ENCODE measurements at places on chromosomes 2 and 18.

- no peak for DNase-seq
Observed at GRCh38 chr2:627340-627709, 49.9 kb downstream of the TMEM18 start.

DNA sequence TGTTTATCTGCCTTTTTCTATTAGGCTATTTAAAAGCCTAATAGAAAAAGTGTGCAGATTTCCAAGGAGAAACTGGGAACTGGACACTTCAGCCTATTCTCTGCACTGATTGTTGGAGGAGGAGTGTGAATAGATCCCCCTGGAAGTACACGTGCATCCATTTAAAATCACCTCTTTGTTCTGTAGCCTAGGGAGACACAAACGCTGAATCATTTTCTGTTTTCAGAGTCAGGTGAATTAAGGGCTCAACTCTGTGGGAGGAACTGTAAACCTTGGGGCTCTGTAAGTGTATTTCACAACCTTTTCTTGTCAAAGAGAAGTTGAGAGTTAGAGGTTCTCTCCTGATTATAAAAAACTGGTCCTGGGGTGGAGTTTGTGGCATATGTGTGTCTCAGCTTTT, 159.7 kb downstream of the SPAG16 start:
- DNase-seq = no peak

DNA sequence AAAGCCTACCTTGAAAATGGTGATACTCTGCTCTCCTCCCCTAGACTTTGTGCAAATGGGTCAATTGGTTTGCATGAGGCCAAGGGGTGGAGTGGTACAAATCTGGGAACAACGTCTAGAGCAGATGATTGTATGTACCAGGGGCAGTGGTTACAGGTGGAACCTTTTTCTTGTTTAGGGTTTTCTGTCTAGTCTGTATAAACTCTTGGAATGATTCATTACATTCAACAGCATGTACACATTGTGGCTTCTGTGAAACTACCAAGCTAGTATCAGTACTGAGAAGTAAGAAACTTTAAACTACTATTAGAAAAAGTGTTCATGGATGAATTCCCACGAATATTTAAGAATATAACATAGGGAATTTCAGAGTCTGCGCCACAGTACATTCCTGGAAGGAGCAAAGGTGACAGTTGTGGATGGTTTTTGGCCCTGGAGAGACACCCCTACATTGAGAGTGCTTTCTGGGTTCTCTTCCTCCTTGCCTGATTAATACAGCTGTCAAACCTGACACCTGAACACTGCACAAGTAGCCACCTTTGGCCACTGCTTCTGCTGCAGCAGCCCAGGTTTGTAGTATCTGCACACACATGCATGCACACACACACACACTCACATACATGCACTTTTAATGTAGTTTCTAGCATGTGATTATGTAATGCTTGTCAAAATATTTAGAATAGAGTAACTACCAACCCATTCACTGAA, 30.0 kb downstream of the CFAP221 start:
- no peak for DNase-seq

- DNase-seq = peak; percentile 15
Observed at GRCh38 chr18:59357928-59358327, 1.1 kb downstream of the LMAN1 start.

GRCh38 chr2:2828774-2829368, 497.8 kb upstream of the MYT1L start:
- no peak for DNase-seq

DNA sequence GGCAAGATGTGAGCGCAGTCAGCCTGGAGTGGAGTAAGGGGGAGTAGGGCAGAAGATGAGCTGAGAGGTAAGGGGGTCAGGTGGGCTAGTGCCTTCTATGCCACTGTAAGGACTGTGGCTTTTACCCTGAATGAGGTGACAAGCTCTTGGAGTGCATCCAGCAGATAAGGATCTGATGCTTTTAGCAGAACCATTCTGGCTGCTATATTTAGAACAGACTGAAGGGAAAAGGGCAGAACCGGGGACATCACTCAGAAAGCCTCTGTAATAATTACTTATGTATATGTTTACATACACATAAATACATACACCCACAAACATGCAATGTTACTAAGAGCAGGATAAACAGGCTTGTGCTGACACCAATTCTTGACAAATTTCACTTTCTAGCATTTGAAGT, 124.8 kb downstream of the DTNB start:
- DNase-seq = no peak

DNA sequence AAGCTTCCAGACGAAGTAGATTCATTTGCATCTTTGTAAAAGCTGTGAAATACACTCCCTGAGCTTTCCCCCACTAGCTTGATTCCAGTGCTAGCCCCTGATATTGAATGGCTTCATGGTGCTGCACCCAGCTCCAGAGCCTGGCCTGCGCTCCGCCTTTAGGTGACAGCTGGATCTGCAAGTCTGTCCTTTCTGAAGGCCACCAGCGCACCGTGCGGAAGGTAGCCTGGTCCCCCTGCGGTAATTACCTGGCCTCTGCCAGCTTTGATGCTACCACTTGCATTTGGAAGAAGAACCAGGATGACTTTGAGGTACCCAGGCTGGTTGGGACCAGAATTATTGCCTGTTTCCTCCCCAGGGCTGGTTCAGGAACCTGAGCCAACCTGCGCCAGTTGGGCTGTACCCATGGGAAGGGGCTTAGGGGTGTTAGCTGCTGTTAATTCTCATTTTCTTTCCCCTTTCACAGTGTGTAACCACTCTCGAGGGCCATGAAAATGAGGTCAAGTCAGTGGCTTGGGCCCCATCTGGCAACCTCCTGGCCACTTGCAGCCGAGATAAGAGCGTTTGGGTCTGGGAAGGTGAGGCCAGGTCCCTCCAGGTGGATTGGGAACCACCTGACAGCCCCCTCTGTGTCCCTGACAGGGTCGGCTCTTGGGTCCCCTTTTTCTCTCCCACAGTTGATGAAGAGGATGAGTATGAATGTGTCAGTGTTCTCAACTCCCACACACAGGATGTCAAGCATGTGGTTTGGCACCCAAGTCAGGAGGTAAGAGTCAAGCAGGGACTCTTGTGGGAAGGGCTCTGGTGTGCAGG, 1.3 kb downstream of the CIAO1 start:
- DNase-seq = peak; percentile 57

- DNase-seq = no peak
Observed at GRCh38 chr2:17643031-17643615, 102.6 kb downstream of the VSNL1 start.

DNA sequence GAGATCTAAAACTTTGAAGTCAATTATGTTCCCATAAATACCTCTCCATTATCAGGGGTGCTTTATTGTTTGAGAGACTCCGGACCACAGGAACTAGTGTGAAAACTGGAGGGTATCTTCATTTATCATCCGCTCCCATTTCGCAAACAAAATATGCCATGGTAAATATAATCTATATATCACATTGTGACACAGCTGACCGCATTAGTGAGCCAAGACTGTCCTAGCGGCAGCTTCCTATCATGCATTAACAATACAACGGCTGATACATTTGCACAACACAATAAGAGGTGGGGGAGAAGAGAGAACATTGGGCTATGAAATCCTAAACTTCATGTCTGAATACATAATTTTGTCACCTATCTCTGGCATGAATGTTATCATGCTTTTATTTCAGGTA, 29.5 kb downstream of the BCL11A start:
- no peak for DNase-seq

- no peak for DNase-seq
Observed at GRCh38 chr2:167157523-167157922, 269.2 kb downstream of the XIRP2 start.

DNA sequence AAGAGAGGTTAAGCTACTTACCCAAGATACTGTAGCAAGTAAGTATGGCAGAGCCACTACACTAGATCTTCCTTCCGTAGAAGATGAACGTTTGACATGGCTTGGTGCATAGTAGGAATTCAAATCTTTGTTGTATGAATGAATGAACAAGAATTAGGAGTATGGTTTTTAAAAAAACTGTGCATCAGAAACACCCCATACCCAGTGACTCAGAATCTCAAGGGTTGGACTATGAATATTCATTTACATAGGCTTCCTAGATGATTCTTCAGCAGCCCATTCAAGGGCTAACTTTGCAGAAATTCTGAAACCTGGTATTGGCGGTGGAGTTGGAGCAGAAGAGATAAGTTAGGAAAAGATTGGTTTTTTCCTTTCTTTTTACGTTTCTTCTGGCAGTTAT, 5.4 kb downstream of the ACTR3 start:
- DNase-seq = no peak

DNA sequence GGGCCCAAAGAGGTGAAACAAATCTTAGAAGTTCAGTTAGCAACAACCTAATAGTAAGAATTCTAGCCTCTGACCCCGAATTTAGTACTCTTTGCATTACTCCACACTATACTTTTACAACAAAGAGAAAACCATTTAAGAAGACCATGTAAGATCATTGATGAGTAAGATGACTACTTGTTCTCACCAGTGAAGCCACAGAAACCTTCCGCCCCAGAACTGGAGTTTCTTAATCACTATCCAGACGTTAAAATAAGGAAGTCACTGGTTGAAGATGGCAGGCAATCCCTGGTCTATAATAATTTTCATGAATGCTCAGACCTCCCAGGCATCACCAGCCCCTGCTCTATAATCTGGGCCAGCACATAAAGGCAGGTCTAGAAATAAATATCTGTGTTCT, 95.0 kb downstream of the TMEM163 start:
- DNase-seq = no peak

GRCh38 chr2:28318023-28318422, 74.6 kb upstream of the FOSL2 start:
- no peak for DNase-seq

DNA sequence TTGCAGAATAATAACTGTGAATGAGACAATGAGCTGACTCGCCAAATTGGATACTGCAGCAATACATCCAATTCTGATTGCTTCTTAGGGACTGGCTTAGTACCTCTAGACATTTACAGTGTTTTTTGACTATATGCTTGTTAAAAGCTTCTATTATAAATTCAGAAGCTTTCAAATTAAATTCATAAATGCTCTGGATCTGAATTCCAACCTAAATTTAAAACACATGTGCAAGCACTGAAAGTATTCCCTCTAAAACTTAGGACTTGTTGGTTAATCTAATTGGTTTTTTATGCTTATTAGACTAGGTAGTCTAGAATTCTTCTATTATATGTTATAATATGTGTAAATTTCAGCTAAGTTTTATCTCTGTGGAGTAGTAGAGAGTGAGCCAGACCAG, 306.9 kb downstream of the CPS1 start:
- no peak for DNase-seq

- no peak for DNase-seq
Observed at GRCh38 chr2:67085146-67085545, 312.0 kb upstream of the ETAA1 start.

DNA sequence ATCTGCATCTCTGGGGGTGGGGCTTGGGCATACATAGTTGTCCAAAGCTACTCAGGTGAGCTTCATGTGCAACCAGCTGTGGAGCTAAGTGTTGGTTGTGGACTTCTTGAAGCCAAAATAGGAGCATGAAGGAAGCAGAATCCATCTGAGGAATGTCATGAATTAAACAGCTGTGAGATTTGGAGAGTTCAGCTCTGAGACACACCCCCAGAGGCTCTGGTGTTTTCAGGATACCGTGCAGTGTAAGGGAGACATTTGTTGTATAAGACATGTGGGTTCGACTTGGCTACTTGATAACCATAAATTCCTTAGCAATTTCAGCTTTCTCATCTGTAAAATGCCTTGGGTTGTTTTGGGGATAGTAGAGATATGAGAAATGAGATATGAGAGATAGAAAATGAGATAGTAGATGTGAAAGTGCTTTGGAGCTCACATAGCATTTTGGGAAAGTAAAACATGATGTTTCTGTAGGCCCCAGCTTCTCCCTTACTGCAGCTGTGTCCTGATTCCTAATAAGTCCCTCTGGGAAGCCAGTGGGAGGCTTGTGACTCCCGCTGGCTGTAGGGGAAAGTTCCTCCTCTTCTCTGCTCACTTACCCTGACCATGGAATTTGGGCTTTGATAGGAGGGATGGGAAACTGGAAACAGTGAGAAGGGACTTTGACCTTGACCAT, 50.0 kb downstream of the DPYSL5 start:
- DNase-seq = no peak

GRCh38 chr18:46732201-46732600, 24.7 kb downstream of the ST8SIA5 start:
- no peak for DNase-seq

DNA sequence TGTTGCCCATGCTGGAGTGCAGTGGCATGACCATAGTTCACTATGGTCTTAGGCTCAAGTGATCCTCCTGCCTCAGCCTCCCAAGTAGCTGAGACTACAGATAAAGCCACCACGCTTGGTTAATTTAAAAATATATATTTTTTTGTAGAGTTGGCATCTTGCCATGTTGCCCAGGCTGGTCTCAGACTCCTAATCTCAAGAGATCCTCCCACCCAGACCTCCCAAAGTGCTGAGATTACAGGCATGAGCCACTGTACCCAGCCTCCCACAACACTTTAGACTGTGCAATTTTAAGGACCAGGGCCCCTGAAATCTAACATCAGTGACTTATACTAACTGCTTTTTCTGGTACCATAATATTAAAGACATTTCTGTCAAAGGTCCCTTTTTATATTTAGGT, 5.2 kb downstream of the TXNDC2 start:
- DNase-seq = no peak

DNA sequence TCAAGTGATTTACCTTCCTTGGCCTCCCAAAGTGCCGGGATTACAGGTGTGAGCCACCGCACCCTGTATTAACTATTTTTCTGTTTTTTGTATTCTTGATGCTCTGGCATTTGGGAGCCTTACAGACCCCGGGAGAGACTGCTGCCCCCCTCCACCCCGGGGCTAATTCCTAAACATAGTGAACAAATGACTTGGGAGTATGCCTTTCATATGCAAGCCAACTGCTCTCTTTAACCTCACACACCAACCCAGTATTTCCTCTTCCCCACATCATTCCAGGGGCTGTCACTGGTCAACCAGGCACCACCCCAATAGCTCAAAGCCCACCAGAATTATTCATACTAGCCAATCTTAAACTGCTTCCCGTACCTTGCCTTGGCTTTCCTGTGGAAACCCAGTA, 79.7 kb downstream of the PDK1 start:
- DNase-seq = no peak

DNA sequence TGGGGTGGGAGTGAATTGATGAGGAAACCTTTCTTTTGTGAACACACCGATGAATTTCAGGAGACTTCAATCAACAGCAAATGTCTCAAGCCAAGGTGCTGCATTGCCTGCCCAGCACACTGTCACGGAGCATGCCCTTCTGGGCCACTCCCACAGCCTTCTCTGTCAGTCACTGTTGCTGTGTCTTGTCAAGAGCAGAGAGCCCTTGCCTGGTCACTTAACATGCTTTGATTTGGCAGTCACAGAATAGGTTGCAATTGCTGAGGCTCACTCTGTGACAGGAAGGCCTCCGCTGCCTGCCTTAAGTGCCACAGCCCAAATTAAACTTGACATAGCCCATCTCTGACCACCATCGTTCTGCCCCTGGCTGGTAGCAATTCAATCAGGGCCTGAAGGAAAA, 225.4 kb downstream of the PID1 start:
- DNase-seq = no peak

GRCh38 chr2:123262856-123263255, 762.2 kb upstream of the CNTNAP5 start:
- DNase-seq = no peak

Measured in AML-193 (cell line).